GM10248 (cell line): ENCODE measurements at places on chromosomes 12 and 14.

DNA sequence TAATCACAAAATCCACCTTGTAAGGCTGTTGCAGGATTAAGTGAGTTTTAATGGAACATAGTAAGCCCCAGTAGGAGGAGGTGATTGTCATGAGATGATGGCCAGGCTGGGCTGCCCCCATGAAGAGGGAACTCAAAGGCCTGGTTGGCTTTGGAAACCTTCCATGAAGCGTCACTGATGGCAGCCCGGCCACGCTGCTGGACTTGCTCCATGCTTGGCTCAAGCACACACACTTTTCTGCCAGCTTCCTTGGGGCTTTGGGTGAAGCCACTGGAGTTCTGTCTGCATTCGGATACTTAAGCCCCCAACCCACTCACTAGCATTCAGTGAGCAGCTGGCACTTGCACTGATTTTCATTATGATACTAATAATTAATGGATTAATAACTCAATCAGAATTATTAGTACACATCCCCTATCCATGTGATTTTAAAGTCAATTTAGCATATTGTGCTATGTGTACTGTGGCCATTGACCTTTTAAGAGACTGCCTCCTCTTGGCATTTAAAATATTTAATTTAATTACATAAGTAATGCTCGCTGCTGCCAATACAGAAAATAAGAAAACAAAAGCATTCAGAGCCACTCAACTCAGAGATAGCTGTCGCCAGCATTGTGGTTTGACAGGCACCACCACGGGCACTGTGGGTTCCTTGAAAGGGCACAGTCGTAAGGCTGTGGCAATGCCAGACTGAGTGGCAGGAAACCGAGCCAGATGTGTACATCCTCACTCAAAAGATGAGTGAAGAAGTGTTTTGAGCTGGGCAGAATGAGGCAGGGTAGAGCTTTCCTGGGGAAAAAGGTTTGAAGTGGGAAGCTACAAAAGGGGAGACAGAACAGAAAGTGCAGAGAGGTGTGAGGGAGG, 15.9 kb downstream of the KRT85 start:
- DNase-seq, result no peak

DNA sequence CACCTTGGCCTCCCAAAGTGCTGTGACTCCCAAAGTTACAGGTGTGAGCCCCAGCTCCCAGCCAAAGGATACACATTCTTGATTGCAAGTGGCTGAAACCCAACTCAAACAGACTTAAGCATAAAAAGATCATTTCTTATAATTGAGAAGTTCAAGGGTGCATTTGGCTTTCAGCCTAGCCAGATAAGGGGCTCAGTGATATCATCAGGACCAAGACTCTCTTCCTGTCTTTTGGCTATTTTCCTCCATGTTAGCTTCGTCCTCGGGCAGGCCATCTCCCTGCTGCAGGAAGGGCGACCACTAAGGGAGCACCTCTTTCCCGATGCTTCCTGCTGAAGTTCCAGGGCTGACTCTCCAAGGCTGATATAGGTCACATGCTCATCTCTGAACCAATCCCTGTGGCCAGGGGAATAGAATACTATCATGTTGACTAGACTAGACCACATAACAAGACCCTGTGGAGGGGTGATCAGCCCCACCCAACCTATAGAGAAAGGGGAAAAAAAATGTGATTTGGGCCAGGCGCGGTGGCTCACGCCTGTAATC, 9.8 kb upstream of the KRT8 start:
- DNase-seq, result no peak

GRCh38 chr14:69183735-69184134, 7.6 kb upstream of the EXD2 start:
- no peak for DNase-seq

- no peak for DNase-seq
Measured at GRCh38 chr14:99674776-99675381, 9.2 kb upstream of the CYP46A1 start.

GRCh38 chr14:100698066-100698465, 28.6 kb upstream of the DLK1 start:
- no peak for DNase-seq

GRCh38 chr12:95416111-95416636, 57.8 kb upstream of the METAP2 start:
- no peak for DNase-seq

- DNase-seq, result no peak
Measured at GRCh38 chr12:39224971-39225370, 217.9 kb downstream of the KIF21A start.

- DNase-seq, result no peak
Measured at GRCh38 chr14:104451474-104451873, 128.1 kb upstream of the C14orf180 start.

- DNase-seq, result peak; percentile 73
Measured at GRCh38 chr12:65278576-65279368, at the start of gene MSRB3. MSRB3 (plus strand) TSS chr12:65278683; CDS start chr12:65308580, 29,897 bp downstream.

DNA sequence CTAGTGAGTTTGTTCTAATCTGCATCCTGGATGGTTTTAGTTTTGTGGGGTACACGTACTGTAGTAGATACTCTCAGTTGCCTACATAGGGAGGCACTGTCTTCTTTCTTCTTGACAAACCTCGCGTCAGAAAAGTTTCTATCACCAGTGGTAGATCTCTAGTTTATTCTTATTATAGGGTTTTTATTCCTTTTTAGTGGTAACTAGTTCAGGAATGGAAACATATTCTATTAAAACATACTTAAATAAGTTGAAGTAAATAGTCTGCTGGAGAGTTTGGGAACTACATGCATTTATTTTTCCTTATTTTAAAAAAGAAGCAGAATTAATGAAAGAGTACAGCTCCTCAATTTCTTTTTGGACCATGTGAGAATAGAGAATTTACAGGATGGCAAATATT, 33.6 kb upstream of the OR9K2 start:
- DNase-seq, result no peak

GRCh38 chr12:5456030-5456429, 24.1 kb downstream of the NTF3 start:
- DNase-seq, result no peak

- DNase-seq, result no peak
Measured at GRCh38 chr14:90519262-90519920, 122.6 kb downstream of the CALM1 start.
